ENCODE measurements at places on chromosomes 3 and 15. TPM values are rescaled to one million over a fixed set of nuclear protein-coding genes. Genes with fewer than 3 reads are reported as not detected.
A peak's percentile ranks its signal among the peaks of the same experiment; 100 is the strongest.

- no peak overlapping the region for H3K4me3 ChIP-seq
- H3K36me3 ChIP-seq = peaks cover 28% of the 10 kb centered on the region
- no peaks in the 10 kb centered on the region for H3K27me3 ChIP-seq
- no peak for DNase-seq
- H3K27ac ChIP-seq = no peak overlapping the region
These were observed 46.9 kb downstream of the USP8 start for GRCh38 chr15:50471072-50471471.

DNA sequence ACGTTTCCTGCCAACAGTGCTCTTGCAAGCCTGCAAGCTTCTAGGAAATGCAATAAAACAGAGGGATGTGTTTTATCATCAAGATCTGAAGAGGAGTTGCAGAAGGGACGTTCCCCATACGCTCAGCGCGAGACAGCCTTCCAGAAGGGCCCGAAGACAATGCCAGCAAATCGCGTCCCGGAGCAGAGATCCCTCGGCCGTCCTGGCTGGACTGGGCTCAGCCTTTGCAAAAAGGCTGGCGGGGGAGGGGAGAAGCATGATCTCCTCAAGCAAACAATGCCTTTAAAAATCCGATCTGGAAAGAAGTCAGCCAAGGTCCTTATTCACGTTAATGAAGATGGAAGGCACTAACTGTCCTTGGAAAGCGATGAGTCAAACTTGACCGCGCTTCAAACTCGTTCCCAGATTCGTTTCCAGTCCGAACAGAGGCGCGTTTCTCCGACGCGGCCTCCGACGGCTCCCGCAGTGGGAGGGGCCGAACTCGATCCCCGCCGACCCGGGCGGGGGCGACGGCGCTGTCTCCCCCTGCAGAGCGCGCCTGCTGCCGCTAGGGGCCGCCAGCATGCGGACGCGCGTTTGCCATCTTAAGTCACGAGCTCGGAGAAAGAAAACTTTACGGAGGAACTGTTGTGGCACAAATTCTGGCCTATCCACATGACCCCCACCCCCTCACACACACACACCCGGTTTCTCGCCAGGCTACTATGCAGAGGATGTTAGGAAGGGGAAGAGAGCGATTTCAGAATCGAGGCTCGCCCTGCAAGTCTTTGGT is 5.5 kb downstream of the BCL6 start:
- peaks cover 20% of the 10 kb centered on the region for H3K36me3 ChIP-seq
- no peaks in the 10 kb centered on the region for H3K27me3 ChIP-seq
- peak overlapping the region; percentile 96 for H3K4me3 ChIP-seq
- H3K27ac ChIP-seq = peak overlapping the region; percentile 98
- DNase-seq = peak; percentile 78

DNA sequence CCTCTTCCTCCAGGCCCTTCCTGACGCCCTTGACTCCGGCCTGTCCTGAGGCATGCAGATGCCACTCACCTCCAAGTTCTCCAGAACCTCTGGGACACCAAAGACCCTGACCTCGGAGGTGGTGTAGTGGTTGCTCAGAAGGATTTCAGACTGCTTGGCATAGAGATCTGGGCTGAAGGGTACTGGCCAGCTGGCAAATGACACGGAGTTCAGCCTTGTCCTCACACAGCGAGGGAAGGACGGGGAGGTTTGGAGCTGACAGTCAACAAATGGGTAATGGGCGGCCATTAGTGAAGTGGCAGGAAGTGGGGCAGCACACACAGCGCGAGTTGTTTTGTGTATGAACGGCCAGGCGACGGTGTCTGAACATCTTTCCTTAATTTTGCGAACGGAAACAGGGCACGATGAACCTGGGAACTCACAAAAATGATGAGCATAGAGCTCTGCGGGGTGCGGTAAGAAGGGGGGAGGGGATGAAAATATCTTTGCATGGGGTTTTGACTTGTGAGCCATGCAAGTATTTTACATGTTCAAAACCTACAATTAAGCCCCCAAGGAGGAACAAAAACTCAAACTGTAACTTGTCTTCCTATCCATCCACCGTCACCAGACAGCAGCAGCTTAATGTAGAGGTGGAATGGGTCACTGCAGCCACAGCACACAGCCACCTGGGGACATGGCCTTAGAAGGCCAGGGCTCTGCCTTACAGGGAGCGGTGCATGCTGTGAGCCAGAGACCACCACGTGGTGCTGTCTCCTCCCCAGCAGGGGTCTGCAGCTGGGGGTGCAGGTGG is 43.6 kb upstream of the RPL32 start:
- no peak overlapping the region for H3K27ac ChIP-seq
- H3K4me1 ChIP-seq = peaks cover 10% of the 10 kb centered on the region
- H3K36me3 ChIP-seq = no peaks in the 10 kb centered on the region
- H3K4me3 ChIP-seq = no peak overlapping the region
- no peak for DNase-seq

FOXL2 gene
- not detected for total RNA-seq
